Right ventricle myocardium inferior (tissue), 1 donor: ENCODE measurements at places on chromosomes 6 and 20. TPM values are rescaled to one million over a fixed set of nuclear protein-coding genes. Genes with fewer than 3 reads are reported as not detected.

- DNase-seq, result no peak
These were observed 207.9 kb downstream of the MYLK4 start for GRCh38 chr6:2542858-2543218.

DNA sequence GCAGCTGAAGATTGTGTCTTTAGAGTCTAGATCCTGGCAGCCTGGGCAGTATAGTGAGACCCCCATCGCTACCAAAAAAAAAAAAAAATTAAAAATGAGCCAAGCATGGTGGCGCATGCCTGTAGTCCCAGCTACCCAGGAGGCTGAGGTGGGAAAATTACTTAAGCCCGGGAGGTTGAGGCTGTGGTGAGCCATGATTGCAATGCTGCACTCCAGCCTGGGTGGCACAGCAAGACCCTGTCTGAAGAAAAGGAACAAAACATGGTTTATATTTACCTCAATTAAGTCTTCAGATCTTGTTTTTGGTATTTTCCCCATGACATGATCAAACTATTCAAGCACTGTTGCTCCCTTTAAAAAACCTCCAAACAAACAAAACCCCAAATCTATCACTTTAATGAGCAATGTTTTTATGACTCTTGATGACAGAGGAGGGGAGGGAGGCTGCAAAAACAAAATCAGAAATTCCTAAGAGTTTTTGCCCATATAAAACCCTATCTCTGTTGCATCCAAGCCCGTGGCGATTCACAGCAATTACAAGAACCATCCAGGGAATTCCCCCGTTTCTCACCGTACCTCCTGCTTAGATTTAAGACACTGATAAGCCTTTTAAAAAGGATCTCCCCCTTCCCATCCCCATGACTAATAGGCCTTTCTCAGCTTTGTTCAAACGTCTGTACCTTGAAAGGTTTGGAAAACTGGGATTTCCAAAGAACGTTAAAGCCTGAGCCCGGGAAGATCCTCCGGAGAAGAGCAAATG lies 259.9 kb downstream of the BMP7 start:
- DNase-seq, result no peak

DNA sequence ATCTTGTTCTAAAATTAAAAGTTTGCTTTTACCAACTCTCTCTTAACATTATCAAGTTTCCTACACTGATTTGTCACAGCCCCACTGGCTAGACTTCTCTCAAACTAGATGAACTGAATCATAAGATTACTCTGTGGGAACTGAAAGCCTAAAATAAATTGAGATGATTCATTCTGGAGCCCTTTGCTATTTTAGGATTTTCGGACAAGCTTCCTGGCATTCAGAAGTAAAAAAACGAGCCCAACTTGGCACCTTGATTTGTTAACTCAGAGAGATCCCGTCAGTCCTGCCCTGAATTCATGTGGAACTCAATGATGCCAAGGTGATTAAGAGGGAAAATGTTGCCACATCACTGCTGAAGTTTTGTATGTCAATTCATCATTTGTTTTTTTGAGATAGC lies 122.0 kb upstream of the NRSN1 start:
- no peak for DNase-seq

ZSWIM3 gene
- total RNA-seq, result 2.1 TPM

AVP gene
- total RNA-seq, result 0.84 TPM

CAP2 gene
- total RNA-seq, result 137 TPM

- DNase-seq, result peak; percentile 84
These were observed 20.1 kb upstream of the EMILIN3 start for GRCh38 chr20:41386502-41387427.

- DNase-seq, result no peak
These were observed 142.6 kb downstream of the ARHGAP18 start for GRCh38 chr6:129567374-129567773.

GRCh38 chr6:88588938-88589337 lies 374.5 kb downstream of the RNGTT start:
- no peak for DNase-seq

- no peak for DNase-seq
These were observed 120.8 kb downstream of the ARID1B start for GRCh38 chr6:156897907-156898531.

DLL1 gene
- total RNA-seq, result 21.5 TPM

- DNase-seq, result no peak
These were observed 105.7 kb downstream of the LCA5 start for GRCh38 chr6:79431537-79431933.

ZNF311 gene
- 0.35 TPM for total RNA-seq

- DNase-seq, result no peak
These were observed 79.1 kb downstream of the RIMS1 start for GRCh38 chr6:71965404-71965803.

DNA sequence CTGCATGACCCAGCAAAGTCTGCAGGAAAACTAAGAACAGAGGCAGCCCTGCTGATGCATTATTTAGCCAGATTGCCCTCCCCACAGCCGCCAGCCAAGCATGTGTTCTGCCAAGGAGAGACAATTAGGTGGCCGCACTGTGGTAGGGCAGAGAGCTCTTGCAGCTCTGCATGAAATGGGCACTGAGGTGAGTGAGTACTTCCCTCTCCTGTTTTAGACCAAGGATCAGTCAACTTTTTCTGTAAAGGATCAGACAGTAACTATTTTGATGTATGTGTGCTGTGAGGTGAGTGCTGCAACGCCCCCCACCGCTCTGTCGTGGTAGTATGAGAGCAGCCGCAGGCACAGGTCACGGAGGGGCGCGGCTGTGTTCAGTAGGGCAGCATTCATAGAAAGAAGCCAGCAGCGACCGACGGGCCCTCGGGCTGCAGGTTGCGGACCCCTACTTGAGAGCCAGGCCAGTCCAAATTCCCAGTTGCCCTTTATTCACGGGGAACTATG lies 23.8 kb upstream of the FAM50B start:
- DNase-seq, result peak; percentile 84

FOXF2 gene
- 0.24 TPM for total RNA-seq

GRCh38 chr6:74113901-74114300 lies 417.9 kb downstream of the CD109 start:
- DNase-seq, result no peak

DNA sequence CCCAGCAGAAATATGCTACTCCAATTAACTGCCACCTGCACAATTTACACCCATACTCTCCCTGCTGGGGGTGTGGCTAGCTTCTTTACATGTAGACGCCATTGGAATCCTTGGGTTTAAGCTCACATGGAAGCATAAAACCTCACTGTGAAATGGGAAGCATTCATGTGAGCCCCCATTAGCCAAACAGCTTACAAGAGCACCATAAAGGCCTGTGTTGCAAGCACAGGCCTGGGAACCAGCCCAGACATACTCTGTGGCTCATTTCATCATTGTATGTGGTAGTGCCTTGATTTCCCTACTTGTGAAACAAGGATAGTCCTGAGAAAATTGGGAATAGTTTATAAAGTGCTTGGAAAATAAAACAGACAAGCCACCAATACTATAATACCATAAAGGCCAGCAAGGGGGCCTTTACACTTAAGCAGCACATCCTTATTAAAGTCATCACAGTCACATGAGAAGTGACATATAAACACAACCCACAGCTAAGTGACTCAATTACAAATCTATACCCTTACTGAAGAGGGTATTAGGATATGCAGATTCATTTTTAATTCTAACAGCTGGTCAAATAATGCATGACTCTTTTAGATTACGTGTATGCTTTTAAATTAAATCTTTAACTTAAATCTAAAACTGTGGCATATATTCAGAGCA lies 6.8 kb downstream of the ADNP start:
- no peak for DNase-seq

DNA sequence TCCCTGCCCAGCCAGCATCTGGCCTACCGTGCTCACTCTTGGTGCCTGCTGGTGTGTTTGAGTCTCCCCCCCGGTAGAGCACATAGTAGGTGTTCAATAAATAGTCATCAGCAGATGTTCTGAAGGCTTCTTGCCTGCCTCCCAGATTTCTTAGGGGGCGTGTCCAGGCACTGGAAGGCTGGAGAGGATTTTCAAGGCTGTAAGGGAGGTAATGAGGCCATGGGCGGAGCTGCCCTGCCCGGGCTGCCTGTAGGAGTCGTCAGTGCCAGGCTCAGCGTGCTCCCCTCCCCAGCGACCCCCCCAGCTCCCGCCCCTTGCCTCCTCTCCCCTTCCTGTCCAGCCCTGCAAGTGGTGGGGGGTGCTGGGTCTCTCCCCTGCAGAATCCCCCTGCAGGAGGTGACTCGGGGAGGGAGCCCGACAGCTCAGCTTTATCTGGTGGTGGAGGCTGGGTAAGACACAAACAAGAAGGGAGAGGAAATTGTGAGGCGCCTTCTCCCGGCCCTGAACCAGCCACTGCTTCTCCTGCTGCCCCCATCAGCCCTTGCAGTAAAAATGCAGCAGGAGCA lies 55.9 kb downstream of the BCAS4 start:
- DNase-seq, result peak; percentile 34

DNA sequence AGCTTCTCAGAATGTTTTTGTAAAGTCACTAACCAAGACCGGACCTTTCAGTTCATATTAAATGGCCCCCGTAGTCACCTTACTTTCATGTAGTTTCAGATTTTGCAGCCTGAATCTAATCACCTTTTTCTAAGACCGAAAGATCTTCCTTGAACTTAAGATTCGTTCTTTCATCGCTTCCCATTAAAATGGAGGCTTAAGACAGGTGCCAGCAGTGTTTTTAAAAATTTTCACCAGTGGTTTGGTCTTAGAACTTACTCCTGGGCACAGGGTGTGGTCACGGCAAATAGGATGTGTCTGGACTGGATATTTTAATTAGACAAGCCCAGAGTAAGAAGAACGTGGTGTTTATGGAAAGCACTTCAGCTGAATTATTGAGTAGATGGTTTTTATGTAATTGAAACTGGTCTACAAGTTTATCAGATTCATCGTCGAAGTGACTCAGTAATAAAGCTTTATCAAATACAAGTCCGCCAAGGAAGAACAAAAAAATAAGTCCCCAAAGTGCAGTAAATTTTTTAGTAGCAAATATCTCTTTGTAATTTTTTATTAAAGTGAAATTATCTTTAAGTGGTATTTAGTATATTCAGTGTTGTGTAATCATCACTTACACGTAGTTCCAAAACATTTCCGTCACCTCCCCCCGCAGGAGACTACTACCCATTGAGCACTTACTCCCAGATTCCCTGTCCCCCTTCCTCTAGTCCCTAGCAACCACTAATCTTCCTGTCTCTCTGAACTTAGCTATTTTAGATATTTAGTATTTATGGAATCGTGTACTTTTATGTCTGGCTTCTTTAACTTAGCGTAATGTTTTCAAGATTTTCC lies 868 bp downstream of the SRSF3 start:
- no peak for DNase-seq

GRCh38 chr6:4853349-4853748 lies 77.1 kb downstream of the CDYL start:
- DNase-seq, result no peak

SLPI gene
- 5.7 TPM for total RNA-seq

GRCh38 chr6:45300736-45301135 lies 27.4 kb upstream of the RUNX2 start:
- DNase-seq, result no peak

DNA sequence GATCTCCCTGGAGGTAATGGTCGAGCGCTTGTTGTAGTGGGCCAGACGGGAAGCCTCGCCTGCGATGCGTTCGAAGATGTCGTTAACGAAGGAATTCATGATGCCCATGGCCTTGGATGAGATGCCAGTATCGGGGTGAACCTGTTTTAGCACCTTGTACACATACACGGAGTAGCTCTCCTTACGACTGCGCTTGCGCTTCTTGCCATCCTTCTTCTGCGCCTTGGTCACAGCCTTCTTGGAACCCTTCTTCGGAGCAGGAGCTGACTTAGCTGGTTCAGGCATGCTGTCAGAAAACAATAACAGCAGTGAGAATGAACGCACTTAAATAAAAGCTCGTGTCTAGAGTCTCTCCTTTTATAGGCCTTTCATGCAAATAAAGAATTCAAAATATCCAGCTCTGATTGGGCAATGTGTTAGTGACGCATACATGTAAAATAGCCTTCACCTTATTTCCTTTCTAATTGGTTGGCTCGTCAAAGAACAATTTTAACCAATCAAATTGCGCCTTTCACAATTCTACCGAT lies 129.2 kb downstream of the HFE start:
- no peak for DNase-seq

GRCh38 chr6:163705923-163706322 lies 291.4 kb downstream of the QKI start:
- no peak for DNase-seq

- no peak for DNase-seq
These were observed 246.8 kb downstream of the MYLK4 start for GRCh38 chr6:2503816-2504494.

GRCh38 chr6:110467566-110468140 lies 8.8 kb downstream of the SLC22A16 start:
- no peak for DNase-seq

DNA sequence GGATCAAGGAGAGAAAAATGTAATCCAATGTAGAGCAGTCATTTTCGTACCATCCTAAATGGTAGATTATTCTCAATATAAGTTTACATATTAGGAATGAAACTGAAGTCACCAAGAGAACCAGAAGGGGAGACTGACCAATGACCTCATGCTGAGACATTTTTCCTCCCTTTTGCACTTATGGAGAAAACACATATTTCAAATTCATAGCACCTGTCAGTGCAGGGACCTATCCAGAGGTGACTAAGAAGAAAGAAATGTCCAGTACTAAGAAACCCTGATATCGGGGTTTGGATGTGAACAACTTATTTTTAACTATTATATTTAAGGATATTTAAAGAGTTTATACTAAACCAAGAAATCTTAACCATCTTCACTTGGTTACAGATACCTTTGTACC lies 16.6 kb upstream of the LYRM2 start:
- no peak for DNase-seq

- no peak for DNase-seq
These were observed 17.5 kb downstream of the EDEM2 start for GRCh38 chr20:35129647-35130069.

- no peak for DNase-seq
These were observed 1324.9 kb downstream of the HACE1 start for GRCh38 chr6:103534814-103535213.

GRCh38 chr20:5077761-5078387 lies 41.9 kb downstream of the PCNA start:
- DNase-seq, result no peak

NINL gene
- total RNA-seq, result 7.8 TPM

MYLIP gene
- total RNA-seq, result 13.0 TPM
